ENCODE measurements at places on chromosomes 7 and 10.

- DNase-seq: no peak
Observed at GRCh38 chr10:70096016-70096704, 36.5 kb downstream of the AIFM2 start.

DNA sequence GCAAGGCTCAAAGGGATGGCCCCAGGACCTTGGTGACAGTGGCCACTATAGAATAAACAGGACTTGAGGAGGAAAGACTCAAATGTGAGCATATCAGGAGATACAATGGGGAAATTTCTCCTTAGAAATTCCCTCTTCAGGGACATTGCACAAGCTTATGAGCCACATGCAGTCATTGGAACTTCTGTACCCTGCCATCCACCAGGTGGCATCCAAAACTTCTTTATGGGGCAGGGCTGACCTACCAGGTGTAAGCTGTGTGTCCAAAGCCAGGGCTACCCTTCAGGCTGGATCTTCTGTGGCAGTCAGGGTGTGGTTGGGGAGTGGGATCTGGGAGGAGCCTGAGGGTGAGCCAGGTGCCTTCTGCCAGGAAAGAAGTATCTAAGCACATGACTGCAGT, 36.6 kb upstream of the LRRC18 start:
- no peak for DNase-seq

- DNase-seq: no peak
Observed at GRCh38 chr7:43904533-43905208, 1.7 kb downstream of the URGCP start.

GRCh38 chr7:116224492-116225098, 14.3 kb downstream of the TES start:
- no peak for DNase-seq

- DNase-seq: no peak
Observed at GRCh38 chr7:50037086-50037485, 56.0 kb downstream of the ZPBP start.

GRCh38 chr7:108860615-108861014, 290.9 kb downstream of the DNAJB9 start:
- DNase-seq: no peak

DNA sequence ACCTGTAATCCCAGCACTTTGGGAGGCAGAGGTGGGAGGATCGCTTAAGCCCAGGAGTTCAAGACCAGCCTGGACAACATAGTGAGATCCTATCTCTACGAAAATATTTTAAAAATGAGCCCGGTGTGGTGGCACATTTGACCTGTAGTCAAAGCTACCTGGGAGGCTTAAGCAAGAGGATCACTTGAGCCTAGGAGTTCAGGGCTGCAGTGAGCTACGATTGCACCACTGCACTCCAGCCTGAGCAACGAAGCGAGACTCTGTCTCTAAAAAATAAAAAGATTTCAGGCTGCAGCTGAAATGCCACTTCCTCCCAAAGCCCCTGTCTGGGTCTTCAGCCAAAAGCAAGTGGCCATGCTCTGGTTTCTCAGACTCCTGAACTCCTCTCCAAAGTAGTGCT, 38.7 kb upstream of the CARD11 start:
- no peak for DNase-seq
